Islet precursor cell (in vitro differentiated cells): ENCODE measurements at places on chromosomes 1 and 21.

DNA sequence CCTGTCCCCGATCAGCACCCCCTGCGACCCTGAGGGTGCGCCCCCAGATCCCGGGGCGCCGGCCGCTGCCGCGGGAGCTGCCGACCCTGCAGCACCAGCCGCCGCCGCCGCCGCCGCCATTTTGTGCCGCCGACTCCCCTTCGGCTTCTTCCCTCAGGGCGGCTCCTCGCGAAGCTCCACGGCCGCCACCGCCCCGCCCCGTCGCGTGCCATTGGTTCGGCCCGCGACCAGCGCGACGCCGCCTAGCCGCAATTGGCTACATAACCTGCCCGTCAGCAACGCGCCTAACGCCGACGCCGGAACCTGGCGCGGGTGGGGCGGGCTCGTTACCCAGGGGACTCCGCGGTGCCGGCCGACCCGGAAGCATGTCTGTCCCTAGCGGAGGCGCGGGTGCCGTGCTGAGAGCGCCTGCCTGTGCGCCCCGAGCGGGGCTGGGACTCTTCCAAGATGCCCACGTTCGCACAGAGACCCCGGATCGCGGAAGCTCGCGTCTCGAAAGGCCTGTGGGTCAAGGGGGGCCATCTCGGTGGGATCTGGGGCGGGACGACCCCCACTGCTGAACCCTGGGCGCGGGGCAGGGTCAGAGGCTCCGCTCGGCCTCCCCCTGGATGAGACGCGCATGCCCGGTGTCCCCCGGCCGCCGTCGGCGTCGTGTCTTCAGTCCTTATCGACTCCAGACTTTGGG lies at the start of gene CCNL2:
Gene CCNL2, minus strand, starts transcription at position 149 of the 685 bp plus-strand sequence. Its CDS starts 29 bp downstream, at position 120.
- peak; percentile 99 for DNase-seq

DNA sequence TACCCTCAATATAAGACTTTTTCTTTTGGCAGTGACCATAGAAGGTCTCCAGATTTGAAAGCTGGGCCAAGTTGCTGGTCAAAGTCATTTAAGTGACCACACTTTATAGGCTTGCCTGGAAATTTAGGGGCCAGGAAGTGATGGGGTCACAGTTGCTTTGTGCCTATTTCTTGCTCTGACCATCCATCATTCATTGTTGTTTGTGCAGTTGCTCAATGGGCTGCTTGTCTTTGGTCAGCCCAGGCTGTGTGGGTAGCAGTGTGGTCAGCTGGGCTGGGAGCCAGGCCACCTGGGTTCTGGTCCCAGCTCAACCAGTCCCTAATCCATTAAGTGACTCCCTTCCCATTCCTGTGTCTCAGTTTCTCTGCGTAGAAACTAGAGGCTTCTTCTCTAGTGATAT lies 2.1 kb upstream of the OTUD7B start:
- DNase-seq = no peak

DNA sequence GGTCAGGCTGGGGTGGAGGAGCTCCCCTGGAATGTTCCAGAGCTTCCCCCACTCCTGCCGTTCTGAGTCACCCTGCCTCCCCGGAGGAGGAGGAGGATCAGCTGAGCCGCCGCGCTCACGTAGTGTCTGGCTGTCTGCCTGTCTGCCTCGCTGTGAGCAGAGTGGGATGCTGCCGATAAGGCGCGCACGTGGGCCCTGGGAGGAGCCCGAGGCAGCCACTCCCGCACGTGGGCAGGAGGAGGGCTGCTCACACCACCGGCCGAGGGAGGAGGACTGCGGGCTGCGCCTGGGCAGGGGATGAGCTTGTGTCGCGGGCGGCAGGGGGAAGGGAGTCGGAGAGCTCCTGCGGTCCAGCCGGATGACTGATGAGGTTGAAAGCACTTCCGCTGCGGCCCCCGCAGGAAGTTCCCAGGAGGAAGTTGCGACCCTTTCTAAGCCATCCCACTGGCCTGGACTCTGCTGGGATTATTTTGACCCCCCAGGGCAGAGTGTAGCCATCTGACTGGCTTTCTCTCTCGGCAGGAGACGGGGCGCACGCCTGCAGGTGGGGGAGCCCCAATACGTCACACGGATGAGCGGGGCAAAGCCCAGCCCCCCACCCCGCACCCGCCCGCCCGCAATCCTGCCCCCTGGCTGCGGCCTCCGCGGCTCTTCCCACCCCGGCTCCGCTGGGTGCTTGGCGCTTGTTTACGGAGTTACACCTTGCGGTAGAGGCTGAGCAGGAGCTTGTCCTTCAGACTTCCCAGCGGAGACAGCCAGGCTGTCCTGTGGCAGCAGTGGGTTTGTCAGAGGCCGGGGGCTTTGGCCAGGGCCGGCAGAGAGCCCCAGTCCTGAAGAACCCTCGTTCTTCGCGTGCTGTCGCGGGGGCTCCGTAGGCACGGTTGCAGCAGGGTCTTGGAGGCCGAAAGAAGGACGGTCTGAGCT lies 9.8 kb downstream of the PDXK start:
- DNase-seq = peak; percentile 98

DNA sequence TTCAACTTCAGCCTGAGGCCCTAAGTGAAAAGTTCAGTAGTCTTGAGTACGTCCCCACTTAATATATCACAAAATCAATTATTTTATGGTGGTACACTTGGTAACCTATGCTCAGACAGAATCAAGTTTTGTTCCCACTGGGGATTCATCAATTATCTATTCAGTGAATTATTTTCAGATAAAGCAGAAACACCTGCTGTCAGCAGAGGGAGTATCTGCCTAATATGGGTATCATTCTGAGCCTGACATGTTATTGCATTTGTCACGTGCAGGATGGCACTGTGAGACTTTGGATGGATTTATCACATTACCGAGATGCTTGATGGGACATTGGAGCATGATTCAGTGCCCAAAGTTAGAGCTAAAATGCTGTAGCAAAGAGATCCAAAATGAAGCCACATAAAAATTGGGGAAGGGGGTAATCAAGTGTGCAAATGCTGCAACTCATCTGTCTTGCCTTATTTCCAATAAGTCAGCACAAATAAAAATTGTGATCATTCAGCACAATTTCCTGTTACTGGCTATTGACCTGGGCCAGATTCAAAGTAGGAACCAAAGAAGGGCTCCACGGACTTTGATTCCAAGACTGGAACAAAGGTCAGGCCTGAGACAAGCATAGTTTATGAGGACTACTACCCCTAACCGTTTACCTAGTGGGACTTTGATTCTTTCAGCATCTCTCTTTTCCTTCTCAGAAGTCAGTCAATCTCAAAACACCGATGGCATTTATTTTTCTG lies 657.6 kb downstream of the LMO4 start:
- DNase-seq = no peak

DNA sequence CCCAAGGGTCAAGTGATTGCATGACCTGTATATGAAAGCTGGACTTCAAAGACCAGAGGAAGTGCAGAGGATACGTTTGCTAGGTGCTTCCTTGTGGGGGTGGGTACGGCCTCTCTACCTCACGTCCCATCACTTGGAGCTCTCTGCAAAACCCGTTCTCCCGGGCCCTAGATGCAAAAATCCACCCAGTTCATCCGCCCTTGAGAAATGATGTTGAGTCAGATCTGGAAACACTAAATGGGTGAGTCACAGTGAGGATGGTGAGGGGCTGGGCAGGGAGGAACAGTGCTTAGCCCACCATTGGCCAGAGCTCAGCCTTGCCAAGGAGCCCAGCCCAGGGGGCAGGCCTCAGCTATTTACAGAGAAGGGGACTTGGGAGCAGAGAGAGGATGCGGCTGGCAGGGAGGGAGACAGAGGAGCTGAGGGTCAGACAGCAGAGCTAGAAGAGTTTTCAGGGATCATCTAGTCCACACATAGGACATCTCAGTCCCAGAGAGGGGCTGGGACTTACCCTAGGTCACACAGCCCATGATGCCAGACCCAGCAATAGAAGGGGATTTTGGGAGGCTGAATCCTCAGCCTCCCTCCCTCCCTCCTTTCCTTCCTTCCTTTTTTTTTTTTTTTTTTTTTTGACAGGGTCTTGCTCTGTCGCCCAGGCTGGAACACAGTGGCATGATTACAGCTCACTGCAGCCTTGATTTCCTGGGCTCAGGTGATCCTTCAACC lies 14.6 kb downstream of the ARHGEF10L start:
- DNase-seq = peak; percentile 97

DNA sequence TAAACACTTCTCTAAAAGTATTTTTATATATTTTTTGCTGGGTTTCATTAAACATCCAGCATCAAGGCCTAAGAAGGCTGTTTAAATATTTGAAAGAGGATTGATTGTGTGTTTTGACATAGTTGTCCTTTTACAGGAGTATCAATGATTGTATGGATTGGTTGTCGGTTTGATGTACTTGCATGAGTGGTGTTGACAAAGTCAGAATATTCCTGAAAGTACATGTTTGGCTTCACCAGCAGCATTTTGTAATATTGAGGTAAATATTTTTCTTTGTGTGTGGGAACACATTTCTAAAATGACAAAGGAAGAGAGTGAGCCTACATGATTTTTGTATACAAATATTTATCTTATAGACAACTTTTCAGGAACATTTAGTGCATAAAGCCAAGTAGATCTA lies 269.7 kb downstream of the PTBP2 start:
- DNase-seq = no peak

DNA sequence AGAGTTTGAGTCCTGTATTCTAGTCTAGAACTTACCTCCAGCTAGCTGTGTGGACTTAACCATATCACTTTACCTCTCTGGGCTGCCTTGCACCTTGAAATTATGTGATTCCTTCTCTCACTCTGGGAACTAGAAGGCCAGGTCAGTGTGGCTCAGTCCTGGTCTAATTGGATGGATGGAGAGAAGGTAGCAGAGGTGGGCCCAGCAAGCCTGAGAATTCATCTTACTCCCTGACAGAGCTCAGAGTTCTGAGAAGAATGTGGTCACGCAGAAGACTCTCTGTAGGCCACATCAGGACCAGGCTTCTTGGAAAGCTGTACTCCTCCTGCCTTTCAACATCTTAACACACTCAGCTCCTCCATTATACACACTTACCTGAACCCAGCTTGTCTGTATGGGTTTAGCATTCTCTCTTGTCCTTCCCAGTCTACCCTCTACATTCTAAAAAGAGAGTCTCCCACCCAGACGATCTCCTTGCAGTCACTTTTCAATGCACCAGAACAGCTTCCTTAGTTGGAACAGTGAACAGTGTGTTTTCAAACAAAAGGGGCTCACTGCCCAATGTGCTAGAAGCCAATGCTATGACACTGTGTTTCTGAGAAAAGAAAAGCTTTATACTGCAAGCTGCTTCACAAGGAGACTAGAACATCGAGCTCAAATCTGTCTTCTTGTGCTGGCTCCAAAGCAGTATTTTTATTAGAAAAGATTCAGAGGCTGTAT lies 60.5 kb downstream of the CAPN9 start:
- DNase-seq = peak; percentile 22

DNA sequence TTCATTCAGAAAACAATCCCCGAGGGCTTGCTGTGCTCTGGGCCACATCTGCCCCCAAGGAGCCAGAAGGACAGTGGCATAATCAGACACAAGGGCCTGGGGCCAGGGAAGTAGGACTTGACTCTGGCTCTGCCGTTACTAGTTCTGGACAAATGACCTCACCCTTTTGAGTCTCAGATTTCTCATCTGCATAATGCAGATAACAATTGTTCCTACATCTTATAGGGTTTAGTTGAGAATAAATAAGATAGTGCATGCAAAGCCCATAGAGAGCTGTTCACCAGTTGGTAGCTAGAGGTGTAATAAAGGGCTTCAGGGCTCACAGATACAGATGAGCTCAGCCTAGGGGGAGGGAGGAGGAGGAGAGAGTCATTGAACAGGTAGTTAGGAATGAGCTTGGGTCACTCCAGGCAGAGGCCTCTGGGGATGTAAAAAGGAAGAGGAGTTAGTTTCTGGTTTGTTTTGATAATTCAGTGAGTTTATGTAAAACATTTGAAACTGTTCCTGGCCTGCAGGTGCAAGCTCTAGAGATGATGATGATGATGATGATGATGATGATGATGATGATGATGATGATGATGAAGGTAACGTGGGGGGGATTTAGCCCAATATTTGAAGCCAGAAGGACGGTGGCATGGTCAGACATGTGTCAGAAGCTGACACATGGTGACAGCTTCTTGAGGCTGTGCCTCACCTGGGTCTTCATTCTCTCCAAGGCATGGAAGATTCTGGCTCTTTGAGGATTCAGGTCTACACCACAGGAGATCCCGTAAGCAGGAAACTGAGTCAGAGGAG lies 858 bp downstream of the LACTBL1 start:
- DNase-seq = peak; percentile 68
